Eye (tissue), 1 donor: ENCODE measurements at places on chromosomes 13 and 19.

- DNase-seq = no peak
Observed at GRCh38 chr13:102017248-102017647, 384.6 kb downstream of the FGF14 start.

DNA sequence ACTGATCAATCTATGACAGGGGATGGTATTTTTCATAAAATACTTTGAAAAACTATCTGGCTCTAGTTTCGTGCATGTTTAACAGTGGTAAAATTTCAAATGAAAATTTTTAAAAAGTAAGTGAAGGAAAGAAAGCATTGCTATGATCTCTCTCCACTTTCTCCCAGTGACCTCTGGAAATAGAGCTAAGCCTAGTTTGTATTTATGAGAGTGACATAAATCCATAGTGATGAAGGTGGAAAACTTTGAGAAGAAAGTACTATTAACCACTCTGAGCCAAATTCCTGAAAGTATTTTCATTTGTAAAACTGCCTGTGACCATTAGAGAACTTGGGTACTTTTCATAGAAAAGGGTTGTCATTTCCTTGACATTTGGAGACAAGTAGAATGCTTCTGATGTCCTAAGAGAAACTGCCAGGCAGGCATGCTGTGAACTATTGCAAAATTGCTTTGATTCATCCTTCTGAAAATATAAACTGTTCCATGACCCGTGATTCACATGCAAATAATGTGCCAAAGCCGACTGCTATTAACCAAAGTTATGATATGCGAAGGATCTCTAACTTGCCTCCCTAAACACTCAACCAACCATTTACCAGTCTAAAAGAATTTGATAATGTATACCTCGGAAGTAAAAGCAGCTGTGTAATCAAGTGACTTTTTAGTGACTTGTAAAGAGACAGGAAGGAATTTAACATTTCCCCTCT lies 133.2 kb downstream of the VWA8 start:
- DNase-seq = peak; percentile 19

DNA sequence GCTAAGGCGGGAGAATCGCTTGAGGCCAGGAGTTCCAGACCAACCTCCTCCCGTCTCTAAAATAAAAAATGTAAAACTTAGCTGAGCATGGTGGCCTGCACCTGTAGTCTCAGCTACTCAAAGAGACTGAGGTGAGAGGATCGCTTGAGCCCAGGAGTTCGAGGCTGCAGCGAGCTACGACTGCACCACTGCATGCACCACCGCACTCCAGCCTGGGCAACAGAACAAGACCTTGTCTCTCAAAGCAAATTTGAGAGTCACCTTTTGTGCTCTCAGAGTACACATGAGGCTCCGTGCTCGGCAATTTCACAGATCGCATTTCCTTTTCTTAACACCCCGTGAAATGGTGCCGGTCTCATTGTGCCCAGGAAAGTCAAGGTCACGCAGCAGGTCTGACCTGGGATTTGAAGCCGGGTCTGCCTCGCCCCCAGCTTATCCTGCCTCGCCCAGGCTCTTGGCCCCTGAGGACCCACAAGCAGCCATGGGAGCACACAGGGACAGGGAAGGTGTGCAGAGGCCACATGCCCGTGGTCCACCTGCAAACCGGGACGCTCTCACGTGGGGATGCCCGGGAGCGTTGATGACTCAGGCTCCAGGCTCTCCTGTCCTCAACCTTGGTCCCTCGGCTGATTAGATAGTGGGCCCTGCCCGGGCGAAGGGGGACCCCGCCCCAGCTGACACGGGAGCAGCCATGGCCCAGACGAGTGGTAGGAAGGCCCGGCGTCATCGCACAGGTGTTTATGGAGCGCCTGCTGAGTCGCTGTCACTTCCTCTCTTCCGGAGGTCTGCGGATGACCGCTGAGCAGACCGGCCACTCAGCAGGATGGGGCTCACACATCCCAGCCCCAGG lies 1.1 kb upstream of the SMIM24 start:
- DNase-seq = no peak

DNA sequence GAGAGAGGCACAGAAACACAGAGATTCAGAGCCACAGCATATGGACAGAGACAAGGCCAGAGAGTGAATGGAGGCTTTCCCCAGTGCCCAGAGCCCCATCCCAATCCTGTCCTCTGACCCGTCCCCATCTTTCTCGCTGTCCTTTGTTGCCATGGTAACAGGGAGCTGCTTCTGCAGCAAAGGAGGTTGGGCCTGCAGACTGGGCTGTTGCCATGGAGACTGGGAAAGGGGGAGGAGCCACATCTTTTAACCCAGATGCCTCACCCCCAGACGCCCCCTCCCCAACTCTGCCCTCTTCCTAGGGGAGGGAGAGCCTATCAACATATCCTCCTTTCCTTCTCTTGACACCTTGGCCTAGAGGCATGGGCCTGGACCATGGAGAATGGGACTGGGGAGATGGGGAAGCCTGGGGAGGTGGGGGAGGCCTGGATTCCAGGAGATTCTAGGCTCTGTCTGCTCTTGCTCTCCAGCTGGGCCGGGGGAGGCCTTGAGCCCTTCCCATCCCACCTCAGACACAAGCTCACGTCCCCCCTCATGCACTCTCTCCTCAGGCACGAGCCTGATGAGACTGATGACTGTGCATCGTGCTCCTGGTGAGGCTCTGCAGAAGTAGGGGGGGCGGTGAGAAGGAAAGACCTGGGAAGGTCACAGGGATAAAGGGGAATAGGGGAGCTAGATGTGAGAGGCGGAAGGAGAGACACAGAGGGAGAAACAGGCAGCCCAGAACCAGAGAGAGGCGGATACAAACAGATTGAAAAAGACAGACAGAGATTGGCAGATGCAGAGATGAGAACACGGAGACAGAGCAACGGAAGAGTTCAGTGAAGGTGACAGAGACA lies 2.1 kb upstream of the ATP1A3 start:
- peak; percentile 92 for DNase-seq

DNA sequence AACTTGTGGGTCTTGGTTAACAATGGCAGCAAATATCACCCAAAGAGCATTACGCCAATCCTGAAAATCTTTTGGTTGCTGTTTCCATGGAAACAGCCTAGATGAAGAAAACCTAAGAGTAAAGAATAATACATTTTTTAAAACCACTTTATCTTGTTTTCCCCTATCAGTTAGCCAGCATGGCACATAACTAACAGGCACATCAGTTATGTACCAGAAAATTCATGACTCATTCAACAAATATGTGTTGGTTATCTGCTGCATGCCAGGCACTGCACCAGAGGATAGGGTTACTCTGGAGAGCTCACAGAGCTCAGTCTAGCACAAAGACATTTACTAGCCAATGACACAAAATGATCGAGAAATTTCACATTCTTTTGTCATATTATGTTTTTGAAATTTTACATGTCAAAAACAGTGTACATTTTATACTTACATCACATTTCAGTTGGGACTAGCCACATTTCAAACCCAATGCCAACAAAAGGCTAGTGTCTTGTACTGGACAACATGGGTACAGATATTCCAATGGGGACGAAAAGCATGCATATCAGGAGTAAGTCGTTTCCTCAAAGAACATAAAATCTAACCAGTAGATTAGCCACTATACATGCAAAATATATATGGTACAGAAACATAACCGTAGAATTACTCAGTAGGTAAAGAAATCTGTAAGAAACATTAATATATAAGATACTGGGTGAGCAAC lies 20.3 kb downstream of the LNX2 start:
- DNase-seq = peak; percentile 14

GRCh38 chr19:41696402-41697197 lies 8.5 kb upstream of the CEACAM7 start:
- peak; percentile 27 for DNase-seq

GRCh38 chr19:10975374-10976130 lies 14.7 kb downstream of the SMARCA4 start:
- DNase-seq = no peak

GRCh38 chr19:32497391-32497790 lies 83.6 kb upstream of the PDCD5 start:
- DNase-seq = no peak

- DNase-seq = no peak
Observed at GRCh38 chr19:41299046-41299754, 10.8 kb upstream of the CCDC97 start.

GRCh38 chr13:111853721-111854120 lies 213.2 kb upstream of the SOX1 start:
- DNase-seq = peak; percentile 23

GRCh38 chr19:2061495-2062388 lies 10.7 kb upstream of the MKNK2 start:
- peak; percentile 100 for DNase-seq

DNA sequence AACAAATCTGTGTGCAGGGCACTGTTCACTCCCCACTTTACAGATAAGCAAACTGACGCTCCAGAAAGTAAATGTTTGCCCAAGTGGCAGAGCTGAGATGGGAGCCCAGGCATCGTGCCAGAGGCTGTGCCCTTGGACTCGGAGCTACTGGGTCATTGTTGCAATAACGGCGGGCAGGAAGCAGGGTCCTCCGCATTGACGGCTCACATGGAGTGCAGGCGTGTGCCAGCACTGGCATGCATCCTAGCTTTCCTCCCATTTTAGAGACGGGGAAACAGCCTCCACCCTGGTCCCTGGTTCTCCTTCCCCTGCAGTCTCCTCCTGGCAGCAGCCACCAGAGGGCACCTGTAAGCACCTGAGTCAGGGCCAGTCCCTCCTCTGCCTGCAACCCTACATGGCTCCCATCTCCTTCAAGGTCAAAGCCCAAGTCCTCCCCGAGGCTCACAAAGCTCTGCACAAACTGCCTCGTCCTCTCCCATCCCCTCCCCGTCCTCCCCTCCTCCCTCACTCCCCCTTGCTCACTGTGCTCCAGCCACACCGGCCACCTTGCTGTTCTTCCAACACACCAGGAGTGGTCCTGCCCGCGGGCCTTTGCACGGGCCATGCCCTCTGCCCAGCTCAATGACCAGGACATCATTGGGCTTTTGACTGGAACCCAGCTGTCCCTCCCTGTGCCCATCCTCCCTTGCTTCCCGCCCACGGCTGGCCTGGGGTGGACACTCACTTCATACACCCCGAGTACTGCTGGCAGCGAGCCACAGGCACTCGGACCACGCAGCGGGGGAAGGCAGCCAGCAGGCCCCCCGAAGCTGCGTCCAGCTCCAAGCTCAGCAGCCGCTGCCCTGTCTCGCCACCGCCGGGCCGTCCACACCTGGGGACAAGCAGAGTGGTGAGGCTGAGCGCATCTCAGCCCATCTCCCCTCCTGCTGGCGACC lies 7.7 kb upstream of the LRG1 start:
- DNase-seq = no peak

DNA sequence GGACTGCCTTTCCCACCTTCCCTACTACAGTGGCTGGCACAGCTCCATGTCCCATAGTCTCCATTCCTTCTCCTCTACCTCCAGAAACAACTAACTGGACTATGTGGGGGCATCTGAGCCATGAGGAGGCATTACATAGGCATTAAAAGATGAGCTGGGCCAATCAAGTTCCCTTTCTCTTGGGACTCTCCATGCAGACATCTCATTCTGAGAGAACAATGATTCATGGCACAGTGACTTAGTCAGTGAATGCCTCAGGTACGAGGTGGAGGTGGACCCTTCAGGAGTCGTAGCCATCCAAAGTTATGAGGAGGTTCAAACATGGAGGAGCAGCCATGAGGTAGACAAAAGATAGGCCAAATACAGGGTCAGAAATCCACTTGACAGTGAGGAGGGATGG lies 70.0 kb downstream of the GPC6 start:
- DNase-seq = no peak

- DNase-seq = peak; percentile 90
Observed at GRCh38 chr19:52138278-52138982, 1.3 kb downstream of the ZNF616 start.

DNA sequence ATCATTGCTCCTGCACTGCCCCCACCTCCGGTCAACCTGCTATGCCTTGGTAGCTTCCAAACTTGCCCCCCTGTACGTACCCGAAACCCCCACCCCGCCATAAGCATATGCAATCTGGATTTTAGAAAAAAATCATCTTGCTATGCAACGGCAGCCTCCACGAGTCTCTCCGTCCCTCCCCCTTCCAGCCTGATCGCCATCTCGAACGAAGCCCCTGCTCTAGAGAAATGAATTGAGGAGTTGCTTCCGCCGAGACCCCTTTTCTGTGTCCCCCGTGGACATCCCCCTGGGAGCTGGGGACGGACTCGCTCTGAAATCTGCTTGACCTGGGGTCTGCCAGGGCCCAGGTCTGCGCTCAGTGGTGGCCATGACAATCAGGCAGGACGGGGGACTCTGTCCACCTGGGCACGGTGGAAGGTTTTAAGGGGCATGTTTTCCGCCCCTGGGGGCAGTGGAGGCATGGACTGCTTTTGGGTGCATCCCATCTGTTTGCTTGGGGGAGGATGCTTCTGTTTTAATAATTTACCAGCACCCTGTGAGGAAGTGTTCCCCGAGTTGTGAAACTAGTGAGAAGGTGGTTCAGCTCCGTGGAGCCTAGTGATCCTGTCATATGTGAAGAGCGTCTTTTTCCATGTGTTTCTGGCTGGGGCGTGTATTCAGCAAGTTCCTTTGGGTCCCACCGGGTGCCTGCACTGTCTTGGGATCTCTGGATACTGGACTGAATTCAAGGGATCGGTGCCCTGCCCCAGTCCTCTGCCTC lies 1.0 kb downstream of the KDM4B start:
- DNase-seq = peak; percentile 57

DNA sequence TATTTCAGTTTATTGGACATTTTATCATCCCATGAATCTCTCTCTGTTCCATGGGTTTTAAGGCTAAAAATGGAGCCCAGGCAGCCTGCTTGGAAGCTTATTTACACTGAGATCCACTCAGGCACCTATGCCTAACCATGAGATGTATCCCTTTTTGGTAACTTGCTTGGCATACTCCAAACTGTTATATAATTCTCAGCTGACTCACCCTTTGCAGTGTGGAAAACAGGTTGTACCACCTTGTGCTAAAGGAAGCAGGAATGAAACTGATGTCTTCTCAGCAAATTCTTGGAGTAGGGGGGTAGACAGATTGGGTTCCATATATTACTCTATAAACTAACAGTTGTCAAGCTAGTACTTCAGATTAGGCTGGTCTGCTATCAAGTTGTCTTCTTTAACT lies 483.6 kb downstream of the KLF5 start:
- DNase-seq = no peak

DNA sequence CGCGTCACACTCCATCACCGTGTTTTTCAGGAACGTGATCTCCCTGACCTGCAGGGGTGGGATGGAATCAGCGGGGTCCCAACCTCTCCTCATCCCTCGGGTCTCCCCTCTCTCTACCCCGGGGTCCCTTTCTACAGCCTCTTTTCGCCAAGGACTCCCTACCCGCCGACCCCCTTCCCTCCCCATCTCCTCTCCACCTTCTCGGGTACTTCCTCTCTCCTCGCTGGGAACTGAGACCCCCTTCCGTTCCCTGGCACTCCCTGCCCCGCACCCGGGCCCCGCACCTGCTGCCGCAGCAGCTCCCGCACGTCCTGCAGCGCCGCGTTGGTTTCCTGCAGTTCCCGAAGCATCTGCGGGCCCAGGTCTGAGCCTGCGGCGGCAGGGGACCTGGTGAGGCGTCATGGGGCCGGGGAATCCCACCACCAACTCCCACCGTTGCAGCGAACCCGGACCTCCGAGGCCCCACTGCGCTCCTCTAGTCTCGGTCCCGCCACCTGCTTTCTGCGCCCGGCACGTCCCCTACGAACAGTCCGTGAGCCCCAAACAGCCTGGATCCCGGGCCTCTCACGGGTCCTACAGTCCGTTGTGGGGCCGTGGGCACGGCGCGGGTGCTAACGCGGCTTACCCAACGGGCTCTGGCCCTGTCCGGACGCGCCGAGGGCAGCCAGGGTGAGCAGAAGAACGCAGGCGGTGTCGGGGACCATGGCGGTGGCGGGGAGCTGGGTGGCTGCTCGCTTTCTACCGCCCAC lies at the start of gene COMP:
COMP (minus strand) TSS at position 740 of the 749 bp plus-strand sequence; CDS start at position 704, 36 bp downstream.
- peak; percentile 24 for DNase-seq

GRCh38 chr13:31056644-31057271 lies 104.9 kb downstream of the HSPH1 start:
- DNase-seq = peak; percentile 61
